ENCODE measurements at places on chromosomes 2 and 18. TPM values are rescaled to one million over a fixed set of nuclear protein-coding genes. Genes with fewer than 3 reads are reported as not detected.

The SLC30A3 gene
- 0.09 TPM for total RNA-seq

The STPG4 gene
- 0.32 TPM for total RNA-seq

The FIGN gene
- 1.2 TPM for total RNA-seq

The PLEKHA3 gene
- total RNA-seq = 9.2 TPM

The SCYGR4 gene
- total RNA-seq = not detected

The MFSD2B gene
- total RNA-seq = not detected

The MTHFD2 gene
- 195 TPM for total RNA-seq

The ARHGEF4 gene
- 7.4 TPM for total RNA-seq

The CCL20 gene
- total RNA-seq = 3.0 TPM

The CRYGB gene
- total RNA-seq = not detected

The SIX2 gene
- not detected for total RNA-seq

The SRBD1 gene
- total RNA-seq = 19.0 TPM

The ITGA4 gene
- 151 TPM for total RNA-seq

The NFU1 gene
- 31.8 TPM for total RNA-seq

The HOXD13 gene
- total RNA-seq = 2.4 TPM

The EMILIN1 gene
- 394 TPM for total RNA-seq

The RNMT gene
- total RNA-seq = 46.0 TPM

The CHRNG gene
- not detected for total RNA-seq

The AOX1 gene
- total RNA-seq = 3.0 TPM

The BCL11A gene
- 5.9 TPM for total RNA-seq

The GCKR gene
- 0.51 TPM for total RNA-seq

The TLX2 gene
- not detected for total RNA-seq

The ASB18 gene
- not detected for total RNA-seq

The OSGEPL1 gene
- 11.3 TPM for total RNA-seq

The KRTCAP3 gene
- not detected for total RNA-seq

The CIDEA gene
- not detected for total RNA-seq

The SP5 gene
- total RNA-seq = not detected

The KLHL30 gene
- under 0.01 TPM for total RNA-seq

The ANKRD30BL gene
- not detected for total RNA-seq

The TGFA gene
- 0.28 TPM for total RNA-seq

The CD8B2 gene
- not detected for total RNA-seq

The SMAD2 gene
- 171 TPM for total RNA-seq

The KIAA2012 gene
- total RNA-seq = 0.09 TPM

The MAPRE2 gene
- 15.4 TPM for total RNA-seq

The DHX57 gene
- total RNA-seq = 26.4 TPM

The MC4R gene
- not detected for total RNA-seq

The REG3A gene
- total RNA-seq = not detected

The DSG4 gene
- not detected for total RNA-seq

The POTEC gene
- total RNA-seq = not detected

The MPP4 gene
- total RNA-seq = 0.89 TPM

The STARD6 gene
- total RNA-seq = not detected

The DPP10 gene
- total RNA-seq = 0.74 TPM

The CCDC85A gene
- total RNA-seq = 12.4 TPM

The CXCR1 gene
- not detected for total RNA-seq

The ZBTB7C gene
- total RNA-seq = not detected

The ADAM23 gene
- total RNA-seq = 49.3 TPM

All from smooth muscle cell of the umbilical artery (primary cell).